Activated naive CD8-positive, alpha-beta T cell treated with anti-CD3 and anti-CD28 coated beads, Interleukin-2, amount 10 ng/mL, durations not matched to agents 7 days and 5 days (primary cell): ENCODE measurements at places on chromosomes 16 and 17.

GRCh38 chr17:38898812-38899348, 26.5 kb upstream of the LASP1NB start:
- peaks cover 63% of the 10 kb centered on the region for H3K4me1 ChIP-seq
- H3K27ac ChIP-seq: peak overlapping the region; percentile 91

DNA sequence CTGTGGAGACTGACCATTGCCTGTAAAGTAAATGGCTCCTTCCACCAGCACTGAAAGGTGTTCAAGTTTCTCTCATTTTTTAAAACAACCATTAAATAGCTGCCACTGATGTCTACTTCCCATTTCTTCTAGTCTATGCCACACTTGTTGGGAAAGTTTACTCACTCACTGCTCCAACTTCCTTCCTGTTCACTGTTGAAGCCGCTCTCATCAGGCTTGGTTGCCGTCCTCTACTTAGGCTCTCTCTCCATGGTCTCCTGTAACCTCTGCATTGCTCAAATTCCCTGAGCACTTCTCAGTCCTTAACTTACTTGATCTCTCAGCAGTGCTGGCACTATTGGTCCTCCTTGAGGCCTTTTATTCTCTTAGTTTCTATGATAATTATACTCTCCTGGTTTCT, 32.4 kb downstream of the SNX11 start:
- no peak overlapping the region for H3K4me3 ChIP-seq
- no peak for DNase-seq
- peaks cover 15% of the 10 kb centered on the region for H3K4me1 ChIP-seq
- peaks cover 17% of the 10 kb centered on the region for H3K36me3 ChIP-seq

- DNase-seq: no peak
- H3K27me3 ChIP-seq: peaks cover 2% of the 10 kb centered on the region
- peaks cover 4% of the 10 kb centered on the region for H3K36me3 ChIP-seq
- H3K4me1 ChIP-seq: peaks cover 31% of the 10 kb centered on the region
- no peak overlapping the region for H3K4me3 ChIP-seq
Measured at GRCh38 chr17:1972487-1973160, 52.5 kb downstream of the RTN4RL1 start.

GRCh38 chr16:67773099-67773498, 33.3 kb downstream of the RANBP10 start:
- peaks cover 24% of the 10 kb centered on the region for H3K36me3 ChIP-seq
- H3K27me3 ChIP-seq: no peaks in the 10 kb centered on the region
- no peak for DNase-seq
- peaks cover 2% of the 10 kb centered on the region for H3K4me1 ChIP-seq
- H3K27ac ChIP-seq: no peak overlapping the region

DNA sequence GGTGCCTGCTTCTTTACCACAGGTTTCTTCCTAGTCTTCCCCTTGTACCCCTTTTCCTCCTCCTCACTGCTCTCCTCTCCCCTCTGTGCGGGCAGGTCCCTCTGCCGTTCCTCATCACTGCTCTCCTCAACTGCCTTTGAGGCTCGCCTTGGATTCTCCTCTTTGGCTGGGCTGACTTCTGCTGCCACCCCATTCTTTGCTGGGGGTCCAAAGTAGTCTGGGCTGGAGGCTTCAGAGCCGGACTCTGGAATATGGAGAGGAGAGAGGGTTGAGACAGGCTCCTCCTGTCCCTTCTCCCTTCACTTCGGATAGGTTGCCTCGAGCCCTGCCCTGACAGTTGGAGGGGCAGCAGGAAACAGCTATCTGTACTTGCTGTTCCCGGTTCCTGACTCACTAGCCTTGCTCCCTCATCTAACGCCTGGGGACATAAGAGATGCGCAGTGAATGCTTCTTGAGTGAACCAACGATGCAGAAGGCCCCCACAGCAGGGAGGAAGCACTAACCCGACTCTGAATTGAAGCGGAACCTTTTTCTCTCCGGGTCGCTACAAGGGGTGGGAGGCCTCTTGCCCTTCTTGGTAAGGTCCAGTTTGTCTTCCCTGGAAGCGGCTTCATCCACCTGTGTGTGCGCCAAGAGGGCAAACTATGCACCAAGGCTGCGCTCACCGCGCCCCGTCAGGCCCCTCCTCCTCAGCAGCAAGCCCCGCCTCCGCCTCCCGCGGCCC, 655 bp downstream of the HIRIP3 start:
- peaks cover 15% of the 10 kb centered on the region for H3K36me3 ChIP-seq
- peaks cover 24% of the 10 kb centered on the region for H3K4me1 ChIP-seq
- H3K27me3 ChIP-seq: no peaks in the 10 kb centered on the region

DNA sequence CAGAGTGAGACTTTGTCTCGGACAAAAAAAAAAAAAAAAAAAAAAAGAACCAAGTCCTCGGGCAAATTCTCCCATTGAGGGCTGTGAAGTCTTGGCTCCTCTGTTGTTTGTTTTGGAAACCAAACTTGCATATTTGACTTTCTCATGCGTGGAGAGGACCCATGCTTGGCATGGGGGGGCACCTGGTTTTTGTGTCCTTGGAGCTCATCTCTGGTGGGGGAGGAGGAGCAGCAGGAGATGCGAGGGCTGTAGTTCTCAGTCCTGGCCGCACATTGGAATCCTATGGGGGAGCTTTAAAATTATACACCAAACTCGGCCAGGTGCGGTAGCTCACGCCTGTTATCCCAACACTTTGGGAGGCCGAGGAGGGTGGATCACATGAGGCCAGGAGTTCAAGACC, 74.5 kb downstream of the ABCC6 start:
- no peaks in the 10 kb centered on the region for H3K36me3 ChIP-seq
- no peaks in the 10 kb centered on the region for H3K27me3 ChIP-seq
- H3K4me1 ChIP-seq: no peaks in the 10 kb centered on the region
